ENCODE measurements at places on chromosomes 11 and 22. TPM values are rescaled to one million over a fixed set of nuclear protein-coding genes. Genes with fewer than 3 reads are reported as not detected.

RTN4R gene
- 13.0 TPM for total RNA-seq

SESN3 gene
- 10.0 TPM for total RNA-seq

CD3E gene
- total RNA-seq = not detected

GSTT2B gene
- total RNA-seq = 0.98 TPM

CBX7 gene
- 4.1 TPM for total RNA-seq

TMEM25 gene
- 40.8 TPM for total RNA-seq

MFRP gene
- total RNA-seq = not detected

SLC35F2 gene
- 50.4 TPM for total RNA-seq

RHOD gene
- total RNA-seq = 94.6 TPM

MS4A7 gene
- total RNA-seq = not detected

PGA5 gene
- not detected for total RNA-seq

FOLR1 gene
- total RNA-seq = 17.1 TPM

OVOL1 gene
- total RNA-seq = not detected

FAM180B gene
- total RNA-seq = not detected

IFITM10 gene
- 2.9 TPM for total RNA-seq

SREBF2 gene
- 138 TPM for total RNA-seq

NLRP14 gene
- total RNA-seq = not detected

GAS2L1 gene
- 43.7 TPM for total RNA-seq

EFCAB6 gene
- 0.25 TPM for total RNA-seq

SCGB1C1 gene
- total RNA-seq = not detected

Data from mesangial cell (primary cell).